Stimulated activated CD4-positive, alpha-beta T cell treated with anti-CD3 and anti-CD28 coated beads, Interleukin-1b, Interleukin-23, amount 100 ng/mL, for 24 hours (primary cell): ENCODE measurements at places on chromosomes 4 and X.

DNA sequence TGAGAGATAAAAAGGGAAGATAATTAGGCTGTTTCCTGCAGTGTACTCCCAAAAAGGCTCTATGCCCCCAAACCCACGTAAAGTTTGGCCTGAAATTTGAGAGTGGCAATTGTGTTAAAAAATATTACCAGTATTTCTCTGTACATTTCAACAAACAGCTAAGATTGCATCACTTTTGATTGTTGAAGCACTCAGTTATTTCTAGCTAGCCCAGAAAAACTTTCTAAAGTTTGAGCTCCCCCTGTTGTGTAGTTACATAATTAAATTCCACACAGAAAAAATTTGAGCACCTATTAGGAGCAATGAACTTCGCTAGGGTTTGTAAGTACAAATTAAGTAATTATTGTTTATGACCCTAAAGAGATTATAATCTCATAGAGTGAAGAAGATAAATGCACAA lies 109.4 kb downstream of the DLG3 start:
- DNase-seq, result no peak

DNA sequence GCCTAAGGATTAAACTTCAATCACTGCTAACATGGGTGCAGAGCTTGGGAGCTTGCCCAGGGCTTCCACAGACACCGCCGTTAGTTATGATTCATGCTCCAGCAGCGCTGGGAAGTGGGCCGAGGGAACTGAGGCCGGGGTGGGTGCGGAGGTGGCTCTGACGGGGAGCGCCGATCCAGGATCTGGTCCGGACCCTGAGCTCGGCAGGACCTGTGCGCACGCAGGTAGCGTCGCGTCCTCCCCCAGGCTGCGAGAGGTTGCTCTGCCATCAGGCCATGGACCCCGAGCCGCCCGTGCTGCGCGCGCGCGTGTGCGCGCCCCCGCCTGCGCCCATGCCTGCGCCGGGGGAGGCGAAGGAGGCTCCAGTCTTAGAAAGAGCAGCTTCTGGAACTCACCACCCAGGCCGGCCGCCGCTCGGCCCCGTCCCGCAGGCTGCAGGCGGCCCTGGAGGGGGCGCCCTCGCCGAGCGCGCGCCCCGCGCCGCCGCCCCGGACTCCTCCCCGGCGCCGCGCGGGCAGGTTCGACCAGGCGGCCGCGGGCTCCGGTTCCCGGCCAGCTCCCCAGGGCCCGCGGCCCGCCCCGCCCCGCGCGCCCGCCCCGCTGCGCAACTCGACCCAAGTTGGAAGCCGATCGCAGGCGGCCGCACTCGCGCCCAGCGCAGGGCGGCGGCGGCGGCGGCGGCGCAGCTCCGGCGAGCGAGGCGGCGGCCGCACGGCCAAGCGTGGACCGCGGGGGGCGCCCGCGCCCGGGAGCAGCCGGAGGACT lies 732 bp upstream of the ADRA2C start:
- no peak for DNase-seq

GRCh38 chr4:83108101-83108861 lies 6.2 kb downstream of the PLAC8 start:
- no peak for DNase-seq

GRCh38 chr4:67125636-67126514 lies 419.4 kb downstream of the CENPC start:
- DNase-seq, result no peak

DNA sequence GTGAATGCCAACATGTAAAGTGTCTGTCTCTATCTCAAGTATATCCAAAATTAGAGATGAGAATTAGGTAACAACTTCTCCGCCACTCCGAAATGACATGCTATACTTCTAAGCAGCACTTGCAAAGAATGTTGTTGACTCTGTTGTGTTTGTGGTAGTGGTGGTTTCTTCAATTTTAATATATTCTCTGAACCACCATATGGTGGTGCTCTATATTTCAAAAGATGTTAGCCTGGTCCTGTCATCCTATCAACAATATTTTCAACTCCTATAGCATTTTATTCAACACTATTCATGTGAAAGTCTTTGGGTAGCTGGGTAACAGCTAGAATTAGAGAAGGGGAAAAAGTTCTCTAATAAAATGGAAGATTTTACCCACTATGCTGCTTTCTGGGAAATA lies 1622.8 kb upstream of the IGFBP7 start:
- DNase-seq, result no peak

- DNase-seq, result no peak
Observed at GRCh38 chr4:18508786-18509185, 487.2 kb upstream of the LCORL start.

GRCh38 chr4:186757696-186758355 lies 34.2 kb upstream of the FAT1 start:
- no peak for DNase-seq

DNA sequence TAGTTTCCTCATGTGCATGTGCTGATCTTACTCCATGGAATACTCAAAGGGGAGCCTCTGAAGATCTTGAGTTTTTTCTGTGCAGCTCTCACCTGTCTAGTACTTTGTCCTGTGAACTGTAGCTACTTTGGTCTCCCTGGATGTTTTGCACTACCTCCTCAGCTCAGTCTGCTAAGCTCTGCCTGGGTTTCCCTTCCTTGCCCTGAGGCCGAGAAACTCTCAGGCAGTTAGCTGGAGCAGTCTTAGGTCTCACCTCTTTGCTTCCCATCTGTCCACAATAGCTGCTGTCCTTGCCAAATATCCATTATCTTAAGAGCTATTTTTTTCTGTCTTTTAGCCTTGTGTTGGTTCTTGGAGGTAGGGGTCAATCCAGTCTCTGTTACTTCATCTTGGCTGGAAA lies 11.6 kb downstream of the THAP6 start:
- no peak for DNase-seq

- no peak for DNase-seq
Observed at GRCh38 chr4:74715706-74716435, 78.5 kb downstream of the BTC start.

- no peak for DNase-seq
Observed at GRCh38 chrX:149491812-149492211, 13.3 kb downstream of the IDS start.

DNA sequence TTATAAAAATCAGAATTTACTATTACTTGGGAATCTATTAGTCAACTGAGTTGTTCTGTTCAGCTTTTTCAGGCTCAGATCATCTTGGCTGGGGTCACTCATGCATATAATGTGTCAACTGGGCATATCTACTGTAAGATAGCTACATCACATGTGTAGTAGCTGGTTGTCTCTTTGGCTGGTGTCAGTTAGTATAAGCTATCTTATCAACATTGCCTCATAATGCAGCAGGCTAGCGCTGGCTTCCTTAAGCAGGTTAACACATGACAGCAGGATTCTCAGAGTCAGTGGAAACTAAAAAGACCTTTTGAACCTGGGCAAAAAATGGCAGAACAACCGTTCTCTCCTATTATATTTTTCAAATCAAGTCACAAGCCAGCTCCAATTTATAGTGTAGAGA lies 378.3 kb upstream of the PCDH10 start:
- no peak for DNase-seq

DNA sequence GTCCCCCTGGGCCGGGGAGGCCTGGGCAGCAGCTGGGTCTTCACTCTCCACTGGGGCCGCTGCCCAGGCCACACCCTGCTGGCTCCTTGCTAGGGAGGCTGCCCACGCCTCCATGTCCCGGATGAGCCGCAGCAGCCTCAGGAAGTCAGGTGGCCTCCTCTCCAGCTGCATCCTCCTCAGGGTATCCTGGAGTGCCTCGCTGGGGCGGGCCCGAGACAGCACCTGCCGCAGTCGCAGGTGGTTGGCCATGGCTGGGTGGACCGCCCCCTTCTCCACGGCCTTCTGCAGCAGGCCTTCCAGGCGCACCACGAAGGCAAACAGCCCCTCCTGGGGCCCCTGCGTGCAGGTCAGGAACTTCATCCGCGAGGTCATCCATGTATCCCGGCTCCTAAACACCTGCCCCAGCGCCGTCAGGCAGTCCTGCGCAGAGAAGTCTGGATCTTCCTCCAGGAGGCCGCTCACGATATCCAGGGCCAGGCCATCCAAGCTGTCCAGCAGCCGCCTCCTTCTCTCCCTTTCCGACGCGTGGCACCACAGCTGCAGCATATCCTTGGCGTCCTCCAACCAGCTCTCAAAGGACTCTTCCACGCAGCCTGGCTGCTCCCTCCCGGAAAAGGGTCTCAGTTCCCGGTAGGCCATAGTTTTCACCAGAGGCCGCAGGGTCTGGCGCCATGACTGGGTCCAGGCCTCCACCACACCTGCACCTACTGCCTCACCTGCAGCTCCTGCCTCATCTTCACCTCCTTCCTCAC lies 2.1 kb downstream of the PNMA6F start:
- no peak for DNase-seq

DNA sequence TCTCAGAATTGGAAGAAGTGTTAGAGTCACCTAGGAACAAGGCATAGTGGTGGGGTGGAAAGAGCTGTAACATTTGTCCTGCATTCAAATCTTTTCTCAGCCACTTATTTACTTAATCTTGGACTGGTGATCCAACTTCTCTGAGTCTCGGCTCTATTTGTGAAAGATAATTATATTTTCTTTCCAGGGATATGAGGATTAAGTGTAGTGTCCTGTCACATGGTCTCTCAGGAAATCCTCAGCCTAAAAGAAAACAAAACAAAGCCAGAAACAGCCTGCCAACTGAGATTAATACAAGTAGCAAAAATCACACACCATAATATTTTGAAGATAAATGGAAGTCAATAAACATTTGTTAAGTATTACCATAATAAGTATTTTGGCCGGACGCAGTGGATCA lies 33.3 kb upstream of the ETNPPL start:
- DNase-seq, result no peak

DNA sequence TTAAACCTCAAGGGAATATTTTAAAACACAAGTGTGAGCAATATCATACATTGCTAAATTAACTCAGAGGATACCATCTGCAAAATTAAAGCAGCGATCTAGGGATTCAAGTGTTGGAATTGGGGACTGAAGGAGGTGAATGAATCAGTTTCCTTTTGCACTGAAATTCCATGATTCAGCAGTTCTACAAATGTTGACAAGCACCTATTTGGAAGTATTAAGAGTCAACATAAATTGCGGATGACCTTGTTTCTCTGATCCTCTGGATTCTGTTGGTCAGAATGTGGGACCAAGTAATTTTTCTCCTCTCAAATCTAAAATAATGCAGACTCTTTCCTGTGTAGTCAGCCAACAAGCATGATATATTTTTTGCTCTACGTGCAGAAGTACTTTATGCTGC lies 78.8 kb downstream of the LDB2 start:
- DNase-seq, result no peak

- DNase-seq, result no peak
Observed at GRCh38 chr4:8838296-8838960, 33.2 kb downstream of the HMX1 start.

GRCh38 chr4:41057467-41057866 lies 156.9 kb downstream of the APBB2 start:
- DNase-seq, result no peak

DNA sequence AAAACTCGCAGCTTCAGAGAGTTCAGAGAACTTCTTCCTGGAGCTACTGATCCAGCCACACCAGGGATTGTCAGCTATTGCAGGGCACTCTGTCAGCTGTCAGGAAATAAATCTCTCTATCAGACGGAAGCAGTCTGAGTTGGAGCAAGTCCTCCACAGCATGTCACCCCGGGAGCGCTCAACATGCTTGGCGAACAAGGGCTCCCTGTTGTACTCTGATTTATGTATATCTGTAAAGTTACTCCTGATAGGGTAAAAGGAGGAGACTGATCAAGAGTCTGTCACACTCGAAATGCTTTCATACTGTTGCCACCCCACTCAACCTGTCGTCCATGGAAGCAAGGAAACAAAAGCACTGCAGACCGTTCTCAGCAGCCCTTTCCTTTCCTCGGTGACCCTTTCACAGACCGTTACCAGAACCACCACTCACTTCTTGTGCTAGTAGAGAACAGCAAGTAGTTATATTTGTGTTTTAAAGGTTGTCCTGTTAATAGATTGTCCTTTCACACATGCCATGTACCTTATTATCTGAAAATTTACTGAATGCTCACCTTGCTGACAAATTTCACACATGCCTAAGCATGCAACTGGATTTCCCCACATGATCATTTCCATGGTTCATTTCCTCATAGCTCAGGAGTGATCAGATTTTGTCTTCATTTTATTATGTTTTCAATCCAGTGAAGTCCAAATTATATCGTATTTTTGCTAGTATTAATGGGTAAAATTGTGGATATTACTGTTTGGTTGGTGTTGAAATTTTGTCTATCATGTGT lies 2108.9 kb upstream of the TENM3 start:
- no peak for DNase-seq

- no peak for DNase-seq
Observed at GRCh38 chrX:37989304-37989703, 17.0 kb upstream of the SYTL5 start.

DNA sequence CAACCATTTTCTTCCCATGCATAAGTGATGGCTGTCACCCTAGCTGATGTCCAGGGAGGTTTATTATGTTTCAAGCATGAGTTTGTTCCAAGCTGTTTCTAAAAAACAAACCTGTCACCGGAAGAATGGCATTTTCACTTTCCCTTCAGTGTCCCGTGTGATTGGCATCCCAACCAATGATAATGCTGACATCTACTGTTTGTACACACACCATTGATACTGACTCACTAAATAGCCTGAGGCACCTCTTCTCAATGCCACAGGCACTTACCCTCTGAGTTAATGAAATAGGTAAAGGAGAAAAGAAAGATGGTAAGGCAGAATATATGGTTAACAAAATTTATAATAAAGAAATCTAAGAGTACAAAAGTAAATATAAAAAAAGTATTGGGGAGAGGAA lies 23.1 kb upstream of the VCX2 start:
- no peak for DNase-seq

DNA sequence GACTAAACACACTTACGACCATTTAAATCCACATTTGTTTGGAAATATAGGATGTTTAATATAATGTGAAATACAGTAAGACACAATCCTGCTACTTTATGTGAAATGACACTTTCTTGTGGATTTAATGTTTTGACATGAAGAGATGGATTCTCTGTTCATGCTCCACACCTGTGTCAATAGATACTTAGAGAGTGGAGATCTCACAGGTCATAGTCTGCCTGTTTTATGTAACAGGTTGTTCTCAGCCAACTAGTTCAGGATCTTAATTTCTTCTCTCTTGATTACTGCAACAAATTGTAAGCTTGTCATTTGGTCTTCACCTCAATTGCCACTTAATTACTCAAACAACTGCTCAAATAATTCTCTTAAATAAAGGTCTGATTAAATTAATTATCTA lies 1621.2 kb downstream of the PCDH7 start:
- no peak for DNase-seq

GRCh38 chr4:2882341-2882740 lies 38.7 kb downstream of the ADD1 start:
- DNase-seq, result no peak

- no peak for DNase-seq
Observed at GRCh38 chr4:139736274-139736660, 70.6 kb downstream of the MGST2 start.

DNA sequence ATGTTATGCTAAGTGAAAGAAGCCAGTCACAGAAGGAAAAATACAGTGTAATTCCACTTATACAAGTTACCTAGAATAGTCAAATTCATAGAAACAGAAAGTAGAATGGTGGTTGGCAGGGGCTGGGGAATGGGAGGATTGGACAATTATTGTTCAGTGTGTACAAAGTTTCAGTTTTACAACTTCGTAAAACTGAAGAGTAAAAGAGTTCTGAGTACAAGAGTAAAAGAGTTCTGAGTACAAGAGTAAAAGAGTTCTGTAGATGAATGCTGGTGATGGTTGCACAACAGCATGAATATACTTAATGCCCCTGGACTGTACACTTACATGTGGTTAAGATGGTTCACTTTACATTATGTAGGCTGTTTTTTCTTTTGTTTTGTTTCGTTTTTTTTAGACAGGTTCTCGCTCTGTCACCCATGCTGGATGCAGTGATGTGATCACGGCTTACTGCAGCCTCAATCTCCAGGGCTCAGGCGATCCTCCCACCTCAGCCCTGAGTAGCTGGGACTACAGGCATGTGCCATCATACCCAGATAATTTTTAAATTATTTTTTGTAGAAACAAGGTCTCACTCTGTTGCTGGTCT lies 230.9 kb downstream of the SOWAHB start:
- no peak for DNase-seq
